ENCODE measurements at places on chromosomes 1 and 21.

DNA sequence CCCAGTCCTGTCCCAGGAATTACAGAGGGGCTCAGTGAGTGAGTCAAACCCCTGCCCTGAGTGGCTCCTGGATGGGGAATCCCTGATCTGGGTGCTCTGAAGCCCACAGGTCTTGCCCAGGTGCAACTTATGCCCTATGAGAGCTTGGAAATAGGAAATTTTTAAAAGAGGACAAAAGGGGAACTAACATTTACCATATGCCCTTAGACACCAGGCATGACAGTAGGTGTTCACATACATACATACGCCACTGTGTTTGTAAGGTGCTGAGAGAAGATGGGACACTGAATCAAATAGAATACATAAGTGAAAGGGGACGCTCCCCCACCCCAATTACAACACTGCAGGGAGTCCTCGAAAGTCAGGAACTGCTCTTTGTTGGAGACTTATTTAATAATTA, 1.4 kb downstream of the CFAP45 start:
- DNase-seq: no peak

- DNase-seq: no peak
These were observed 559.9 kb downstream of the RWDD3 start for GRCh38 chr1:95793893-95794292.

GRCh38 chr1:222015686-222016085, 273.8 kb upstream of the DUSP10 start:
- DNase-seq: no peak

DNA sequence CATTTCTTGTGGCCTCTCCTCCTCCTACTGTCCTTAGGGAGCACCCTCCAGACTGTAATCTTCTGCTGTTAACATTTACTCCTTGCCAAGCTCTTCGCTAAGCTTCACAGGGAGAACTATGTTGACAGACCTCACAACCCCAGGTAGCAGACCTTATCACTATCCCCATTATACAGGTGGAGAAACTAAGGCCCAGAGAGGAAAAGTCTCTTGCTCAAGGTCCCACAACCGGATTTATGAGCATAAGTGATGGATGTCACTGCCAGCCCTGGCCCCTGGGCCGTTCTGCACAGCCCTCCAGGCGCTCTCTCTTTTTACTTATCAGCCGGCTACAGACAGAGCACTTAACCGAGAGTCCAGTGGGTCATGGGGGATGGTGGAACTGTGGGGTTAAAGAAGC, 18.1 kb downstream of the LYPD8 start:
- DNase-seq: no peak

DNA sequence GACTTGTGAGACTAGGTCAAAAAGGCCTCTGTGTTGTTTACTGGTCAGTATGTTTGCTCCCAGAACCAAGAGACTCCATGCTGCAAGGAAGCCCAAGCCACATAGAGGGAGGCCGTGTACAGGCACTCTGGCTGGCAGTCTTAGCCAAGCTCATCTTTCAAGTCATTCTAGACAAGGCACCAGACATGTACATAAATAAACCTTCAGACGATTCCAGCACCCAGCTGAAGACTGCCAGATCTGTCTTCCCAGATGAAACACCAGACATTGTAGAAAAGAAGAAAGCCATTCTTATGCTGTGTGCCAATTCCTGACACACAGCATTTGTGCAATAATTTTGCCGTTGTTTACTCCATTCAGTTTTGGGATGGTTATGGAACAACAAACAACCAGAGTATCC, 595.5 kb downstream of the KIF26B start:
- DNase-seq: no peak

DNA sequence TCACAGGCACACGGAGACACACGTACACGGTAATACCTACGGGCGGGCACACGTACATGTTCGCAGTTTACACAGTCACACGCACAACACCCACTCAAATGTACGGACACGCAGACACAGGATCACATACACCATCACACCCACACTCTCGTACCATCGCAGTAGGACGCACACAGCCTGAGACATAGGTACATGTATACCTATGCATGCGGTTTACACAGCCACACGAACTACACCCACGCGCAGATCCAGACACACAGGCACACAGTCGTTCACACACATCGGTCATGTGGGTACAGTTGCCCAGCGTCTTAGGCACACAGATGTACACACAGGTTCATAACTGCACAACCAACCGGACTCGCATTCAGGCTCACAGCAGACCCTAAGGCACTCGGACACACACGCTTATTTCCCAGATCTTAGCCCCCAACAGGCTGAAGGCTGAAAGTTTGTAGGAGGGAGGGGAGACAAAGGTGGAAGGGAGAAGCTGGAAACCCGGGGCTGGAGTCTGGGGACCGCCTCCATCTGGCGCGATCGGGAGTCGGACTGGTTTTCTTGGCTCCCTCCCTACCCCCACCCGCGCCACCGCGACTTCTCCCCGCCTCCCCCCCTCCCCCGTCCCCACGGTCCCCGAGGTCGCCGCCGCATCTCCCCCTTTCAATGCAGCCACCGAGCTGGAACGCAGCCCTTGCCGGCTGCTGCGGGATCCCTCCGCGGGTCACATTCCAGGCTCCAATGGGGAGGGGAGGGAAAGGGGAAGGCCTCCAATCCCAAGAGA, 51.9 kb upstream of the SYNC start:
- DNase-seq: peak; percentile 48

- no peak for DNase-seq
These were observed 36.7 kb downstream of the NPHP4 start for GRCh38 chr1:5955479-5955977.

- no peak for DNase-seq
These were observed 258.9 kb downstream of the SETD4 start for GRCh38 chr21:35801391-35801790.

DNA sequence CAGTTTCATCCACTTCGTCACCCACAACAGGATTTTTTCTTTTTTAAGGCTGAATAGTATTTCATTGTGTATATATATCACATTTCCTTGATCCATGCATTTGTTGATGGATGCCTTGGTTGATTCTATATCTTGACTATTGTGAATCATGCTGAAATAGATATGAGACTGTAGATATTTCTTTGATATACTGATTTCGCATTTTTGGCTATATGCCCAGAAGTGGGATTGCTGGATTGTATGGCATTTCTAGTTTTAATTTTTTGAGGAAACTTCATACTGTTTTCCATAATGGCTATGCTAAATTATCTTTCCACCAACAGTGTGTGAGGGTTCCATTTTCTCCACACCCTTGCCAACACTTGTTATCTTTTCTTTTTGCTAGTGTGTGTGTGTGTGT, 5.0 kb downstream of the GUCA2B start:
- DNase-seq: no peak

- DNase-seq: no peak
These were observed 16.6 kb downstream of the TSNAX start for GRCh38 chr1:231544943-231545592.

DNA sequence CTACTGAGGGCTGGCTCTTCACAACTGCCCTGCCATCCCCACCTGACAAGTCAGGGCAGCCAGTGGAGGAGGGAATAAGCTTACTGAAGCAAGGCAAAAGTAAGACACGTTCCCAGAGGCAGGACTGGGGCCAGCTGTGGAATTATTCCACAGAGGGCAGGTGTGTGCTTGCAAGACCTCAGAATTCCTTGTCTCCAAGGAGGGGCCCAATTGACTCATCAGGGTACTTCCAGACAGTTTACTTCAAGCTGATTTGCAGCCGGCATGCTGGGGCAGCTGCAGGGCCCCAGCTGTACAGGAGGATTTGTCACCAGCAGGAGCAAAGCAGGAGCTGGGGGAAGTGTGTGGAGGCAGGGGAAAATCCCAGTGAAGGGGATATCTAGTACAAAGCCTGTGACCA, 167.5 kb upstream of the CAMK1G start:
- DNase-seq: no peak

DNA sequence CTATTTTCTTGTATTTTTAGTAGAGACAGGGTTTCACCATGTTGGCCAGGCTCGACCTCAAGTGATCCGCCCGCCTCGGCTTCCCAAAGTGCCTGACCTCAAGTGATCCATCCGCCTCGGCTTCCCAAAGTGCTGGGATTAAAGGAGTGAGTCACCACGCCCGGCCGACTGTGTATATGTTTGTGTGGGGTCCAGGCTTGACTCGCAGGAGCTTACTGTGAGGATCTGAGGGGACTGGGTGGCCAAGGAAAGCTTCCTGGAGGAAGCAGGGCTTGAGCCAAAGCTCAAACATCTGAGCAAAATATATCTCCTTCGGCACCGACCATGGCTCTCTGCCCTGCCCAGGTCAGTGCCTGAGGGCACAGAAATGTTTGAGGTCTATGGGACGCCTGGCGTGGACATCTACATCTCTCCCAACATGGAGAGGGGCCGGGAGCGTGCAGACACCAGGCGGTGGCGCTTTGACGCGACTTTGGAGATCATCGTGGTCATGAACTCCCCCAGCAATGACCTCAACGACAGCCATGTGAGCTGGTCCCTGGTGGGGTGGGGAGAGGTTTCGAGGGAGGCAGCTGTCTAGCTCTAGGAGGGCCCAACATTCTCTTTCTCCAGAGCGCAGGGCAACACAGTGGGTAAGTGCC, 10.5 kb downstream of the PADI3 start:
- DNase-seq: no peak

DNA sequence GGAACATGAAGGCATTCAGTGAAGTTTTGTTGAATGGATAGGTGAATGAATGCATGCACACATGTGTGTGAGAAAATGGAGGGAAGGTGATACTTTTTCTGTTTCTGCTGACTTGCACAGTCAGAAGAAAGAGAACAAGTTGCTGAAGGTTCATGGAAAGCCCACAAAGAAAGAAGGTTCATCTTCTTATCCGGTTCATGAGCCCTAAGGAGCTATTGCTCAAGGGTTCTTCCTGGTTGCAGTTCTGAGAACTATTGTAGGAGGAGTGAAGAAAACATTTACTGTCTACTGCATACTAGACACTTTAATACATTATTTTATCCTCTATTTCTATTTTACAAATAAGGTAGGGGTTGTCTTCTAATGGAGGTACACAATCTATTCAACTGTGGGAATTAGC, 13.4 kb upstream of the NIBAN1 start:
- no peak for DNase-seq

GRCh38 chr1:233277637-233278606, 17.6 kb downstream of the PCNX2 start:
- no peak for DNase-seq

DNA sequence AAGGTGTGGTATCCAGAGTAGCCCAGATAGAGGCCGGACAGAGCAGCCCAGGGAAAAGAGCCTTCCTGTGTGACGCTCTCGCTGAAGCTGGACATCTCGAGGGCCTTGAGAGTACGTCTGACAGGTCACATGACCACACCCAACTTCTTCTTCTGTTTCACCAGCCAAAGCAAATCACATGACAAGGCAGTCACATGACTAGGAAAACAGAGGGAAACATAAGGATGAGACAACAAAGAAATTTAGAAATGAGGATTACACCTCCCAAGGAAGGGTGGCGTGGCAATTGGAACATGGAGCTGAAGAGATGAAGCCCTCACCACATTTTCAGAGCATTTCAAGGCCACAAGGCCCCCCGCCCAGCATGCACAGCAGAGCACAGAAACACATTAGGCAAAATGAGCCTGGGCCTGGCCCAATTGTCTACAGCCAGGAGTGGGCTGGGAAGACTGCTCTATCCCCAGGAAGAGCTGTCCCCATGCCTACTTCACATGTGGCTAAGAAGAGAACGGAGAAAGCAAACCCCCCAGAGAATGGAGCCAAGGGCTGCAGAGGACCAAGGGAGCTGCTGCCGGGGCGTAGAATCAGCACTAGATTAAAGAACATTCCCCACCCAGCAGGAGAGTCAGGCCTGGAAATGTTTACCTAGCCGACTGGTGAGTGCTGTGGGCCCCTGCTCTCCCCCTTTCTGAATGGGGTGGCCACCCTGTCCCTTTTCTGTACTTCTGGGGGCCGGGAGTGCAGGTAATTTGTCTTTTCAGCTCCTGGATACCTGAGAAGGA, 305.1 kb downstream of the NPHP4 start:
- no peak for DNase-seq

DNA sequence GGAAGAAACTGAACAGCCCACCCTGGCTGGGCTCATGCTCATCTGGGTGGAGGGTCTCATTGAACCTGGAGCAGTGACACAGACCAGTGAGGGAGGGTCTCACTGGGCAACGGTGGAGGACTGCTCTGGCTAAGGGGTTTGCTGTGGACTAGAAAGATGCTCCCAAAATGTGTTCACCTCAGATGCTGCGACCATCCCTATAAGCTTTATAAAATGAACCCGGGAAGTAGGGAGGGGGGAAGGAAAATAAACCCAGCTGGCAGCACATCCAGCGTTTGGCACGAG, 34.5 kb upstream of the LBR start:
- no peak for DNase-seq

DNA sequence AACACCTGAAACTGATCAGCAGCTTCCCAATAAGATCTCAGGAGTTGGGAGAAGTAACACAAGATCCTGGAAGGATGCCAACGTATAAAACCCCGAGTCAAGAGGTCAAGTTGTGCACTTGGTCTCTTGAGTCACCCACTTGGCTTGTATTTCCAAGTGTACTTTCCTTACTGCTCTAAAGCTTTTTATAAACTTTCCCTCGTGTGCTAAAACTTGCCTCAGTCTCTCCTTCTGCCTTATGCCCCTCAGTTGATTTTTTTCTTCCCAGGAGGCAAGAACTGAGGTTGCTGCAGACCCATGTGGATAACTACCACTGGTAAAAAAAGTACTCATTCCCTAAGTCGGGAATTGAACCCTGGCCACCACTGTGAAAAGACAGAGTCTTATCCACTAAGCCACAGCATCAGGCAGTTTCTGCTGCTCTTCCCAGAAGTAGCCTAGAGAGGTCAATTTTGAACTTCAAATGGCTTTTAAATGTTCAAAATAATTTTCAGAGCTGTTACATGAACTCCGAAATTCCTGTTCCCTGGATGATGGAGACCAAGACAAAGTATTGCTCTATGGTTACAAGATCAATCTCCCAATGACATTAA, 28.9 kb downstream of the ITLN2 start:
- no peak for DNase-seq

DNA sequence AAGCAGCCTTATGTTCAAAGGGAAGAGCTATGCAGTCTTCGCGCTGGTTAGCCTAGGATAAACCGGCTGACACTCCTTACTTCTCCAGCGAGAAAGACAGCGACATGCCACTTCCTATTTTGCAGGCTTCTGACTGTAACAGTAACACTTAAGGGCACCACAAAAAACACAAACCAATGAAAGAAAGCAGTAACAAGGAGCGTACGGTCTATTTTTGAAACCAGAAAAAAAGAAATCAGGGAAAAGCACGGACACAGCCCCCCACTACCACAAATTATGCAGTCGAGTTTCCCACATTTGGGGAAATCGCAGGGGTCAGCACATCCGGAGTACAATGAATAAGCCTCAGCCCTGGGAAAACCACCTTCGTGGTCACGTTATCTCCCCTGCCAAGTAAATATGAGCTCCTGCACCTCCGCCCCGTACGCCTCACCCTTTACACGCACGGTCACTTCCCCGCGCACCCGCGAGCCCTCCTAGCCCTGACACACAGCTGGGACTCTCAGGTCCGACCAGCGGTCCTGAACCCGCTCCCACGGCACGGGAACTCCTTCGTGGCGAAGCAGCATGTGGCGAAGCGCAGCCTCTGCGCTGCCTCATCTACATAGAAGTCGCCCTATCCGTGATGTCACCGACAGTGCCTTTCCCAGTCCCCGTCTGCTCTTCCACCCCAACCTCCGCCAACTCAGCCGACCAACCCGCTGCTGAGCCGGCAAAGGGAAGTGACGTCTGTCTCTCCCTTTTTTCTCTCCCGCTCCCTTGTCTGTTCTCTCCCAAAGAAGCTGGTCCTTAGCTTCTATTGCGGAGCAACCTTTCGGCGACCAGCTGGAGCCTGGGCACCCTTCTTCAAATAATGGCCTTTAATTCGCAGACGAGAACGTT, 40.9 kb upstream of the PPIAL4F start:
- peak; percentile 40 for DNase-seq

- no peak for DNase-seq
These were observed 70.2 kb upstream of the FAM20B start for GRCh38 chr1:178955391-178955954.

Data from activated T-helper 1 cell treated with anti-CD3 and anti-CD28 coated beads, Interleukin-2, amount 50 U/mL, for 16 hours (primary cell).